ENCODE measurements at places on chromosomes 13 and 19.

- DNase-seq: no peak
Observed at GRCh38 chr19:13882419-13882795, 5.5 kb downstream of the NANOS3 start.

GRCh38 chr19:5571777-5572176 lies 4.0 kb upstream of the TINCR start:
- no peak for DNase-seq

DNA sequence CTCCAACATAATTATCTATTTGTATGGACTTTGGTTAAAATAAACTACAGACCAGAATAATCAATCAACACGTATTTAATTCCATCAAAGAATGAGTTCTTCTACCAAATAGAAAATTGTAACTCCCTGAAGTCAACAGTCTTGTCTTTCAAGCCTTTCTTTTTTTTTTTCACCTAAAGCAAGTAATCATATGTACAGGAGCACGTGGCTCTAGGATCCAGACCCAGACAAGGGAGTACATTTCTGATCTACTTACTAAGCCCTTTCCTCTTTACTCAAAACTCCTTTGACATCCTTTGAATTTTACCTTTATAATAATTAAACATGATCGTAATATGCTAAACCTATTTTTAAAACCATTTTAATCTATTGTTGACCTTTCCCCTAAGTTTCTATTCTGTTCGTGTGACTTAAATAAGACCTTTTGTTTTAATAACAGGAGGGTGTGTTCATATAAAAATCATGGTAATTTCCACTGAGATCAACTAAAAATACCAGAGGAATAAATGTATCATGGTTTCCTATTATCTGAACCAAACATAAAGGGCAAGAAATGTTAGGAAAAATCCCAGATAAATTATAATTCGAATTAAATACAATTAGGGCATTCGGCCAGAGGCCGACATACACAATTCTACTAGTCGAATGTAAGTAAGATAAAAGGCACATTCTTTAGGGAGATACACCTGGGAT lies 1.7 kb downstream of the SLC7A1 start:
- no peak for DNase-seq

GRCh38 chr19:28710278-28710677 lies 502.7 kb downstream of the UQCRFS1 start:
- DNase-seq: peak; percentile 7

DNA sequence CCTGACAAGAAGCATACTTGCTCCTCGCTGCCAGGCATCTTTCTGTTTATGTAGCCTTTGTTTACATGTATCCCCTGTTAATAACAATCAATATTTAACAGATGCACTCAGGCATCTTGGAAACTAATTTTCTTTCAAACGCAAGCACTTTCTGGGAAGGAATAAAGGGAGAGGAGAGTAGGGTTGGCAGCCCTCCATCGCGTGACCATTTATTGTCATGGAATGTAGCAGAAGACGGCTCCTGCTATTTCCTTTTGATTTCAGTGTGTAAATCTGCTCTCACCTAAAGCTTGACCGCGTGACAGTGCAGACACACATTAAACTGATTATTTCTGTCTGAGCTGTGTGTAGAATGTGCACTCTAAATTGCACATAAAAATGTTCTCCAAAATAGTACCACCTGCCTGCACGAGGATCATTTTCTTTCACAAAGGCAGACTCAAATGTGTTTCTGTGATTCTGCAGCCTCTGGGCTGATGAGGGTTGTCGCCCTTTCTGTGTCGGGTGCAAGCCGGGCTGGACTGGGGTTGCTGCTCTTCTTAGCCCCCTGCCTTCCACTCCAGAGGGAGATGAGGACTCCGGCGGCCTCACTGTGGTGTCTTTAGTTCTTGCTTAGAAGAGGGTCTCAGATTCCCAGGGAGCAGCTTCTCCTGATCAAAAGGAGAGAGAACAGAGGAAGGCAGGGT lies 223.5 kb upstream of the MAB21L1 start:
- no peak for DNase-seq

GRCh38 chr13:67235265-67235664 lies 5.1 kb upstream of the PCDH9 start:
- DNase-seq: no peak

GRCh38 chr13:45433381-45433790 lies 15.2 kb upstream of the SLC25A30 start:
- DNase-seq: no peak

GRCh38 chr13:50521831-50522149 lies 321.7 kb downstream of the DLEU7 start:
- DNase-seq: peak; percentile 45

Data from HEK293T (cell line).